HCEC 1CT (cell line): ENCODE measurements at places on chromosomes 16 and 17.

DNA sequence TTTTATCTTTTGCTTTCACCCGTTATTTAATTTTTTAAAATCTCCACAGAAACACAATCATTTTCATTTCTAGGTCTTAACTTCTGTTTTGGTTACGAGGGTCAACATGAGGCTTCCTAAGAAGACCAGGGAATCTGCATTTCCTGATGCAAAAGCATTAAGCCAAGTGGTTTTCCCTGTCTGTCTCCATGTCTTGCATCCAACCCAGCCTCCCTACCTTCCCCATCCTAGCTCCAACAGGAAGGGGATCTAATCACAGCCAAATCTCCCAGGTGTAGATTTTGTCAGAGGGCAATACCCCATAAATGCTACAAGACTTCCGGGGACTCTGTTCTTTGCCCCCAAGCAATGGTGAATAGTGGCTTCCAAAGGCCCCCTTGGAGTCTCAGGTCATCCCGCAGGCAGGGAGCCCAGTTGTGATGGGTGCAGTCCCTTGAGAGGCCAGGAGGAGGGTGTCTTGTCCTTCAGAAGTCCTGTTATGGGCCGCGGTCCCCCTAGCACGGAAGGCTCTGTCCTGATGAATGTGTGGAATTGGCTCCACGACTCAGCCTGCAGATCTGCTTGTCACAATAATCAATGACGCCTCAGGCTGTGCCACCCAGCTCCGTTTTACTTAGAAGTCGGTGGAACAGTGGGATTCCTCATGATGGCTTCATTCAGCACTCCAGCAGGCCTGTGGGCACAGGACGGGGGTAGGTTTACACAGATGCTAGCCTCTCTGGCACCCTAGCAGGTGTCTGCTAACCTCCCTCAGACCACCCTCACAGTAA lies 141.1 kb downstream of the RGS9 start:
- peak; percentile 62 for DNase-seq

DNA sequence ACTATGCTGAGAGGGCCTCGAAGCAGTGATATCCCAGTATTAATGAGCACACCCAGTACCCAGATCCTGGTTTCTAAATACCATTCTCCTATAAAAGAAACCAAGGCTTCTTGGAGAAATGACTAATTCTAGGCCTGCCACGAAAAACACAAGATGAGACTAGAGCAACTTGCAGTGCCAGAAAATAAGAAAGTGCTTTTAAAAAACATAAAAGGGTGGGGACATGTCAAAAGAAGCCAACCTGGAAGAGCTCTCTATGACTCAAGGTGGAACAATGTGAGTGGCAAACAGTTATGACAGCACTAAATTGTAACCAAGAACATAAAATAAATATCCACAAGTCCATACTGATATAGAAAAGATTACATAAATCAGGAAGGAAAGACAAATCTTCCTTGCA lies 153.2 kb upstream of the KCNJ18 start:
- no peak for DNase-seq

- DNase-seq: no peak
Observed at GRCh38 chr17:27622986-27623385, 8.0 kb upstream of the LGALS9 start.

- no peak for DNase-seq
Observed at GRCh38 chr17:35666070-35666469, 65.4 kb upstream of the RASL10B start.

- no peak for DNase-seq
Observed at GRCh38 chr16:81581107-81581506, 136.5 kb downstream of the CMIP start.

- peak; percentile 33 for DNase-seq
Observed at GRCh38 chr16:4846503-4846900, 586 bp downstream of the GLYR1 start.

GRCh38 chr16:56855201-56855600 lies 9.8 kb upstream of the SLC12A3 start:
- DNase-seq: no peak

DNA sequence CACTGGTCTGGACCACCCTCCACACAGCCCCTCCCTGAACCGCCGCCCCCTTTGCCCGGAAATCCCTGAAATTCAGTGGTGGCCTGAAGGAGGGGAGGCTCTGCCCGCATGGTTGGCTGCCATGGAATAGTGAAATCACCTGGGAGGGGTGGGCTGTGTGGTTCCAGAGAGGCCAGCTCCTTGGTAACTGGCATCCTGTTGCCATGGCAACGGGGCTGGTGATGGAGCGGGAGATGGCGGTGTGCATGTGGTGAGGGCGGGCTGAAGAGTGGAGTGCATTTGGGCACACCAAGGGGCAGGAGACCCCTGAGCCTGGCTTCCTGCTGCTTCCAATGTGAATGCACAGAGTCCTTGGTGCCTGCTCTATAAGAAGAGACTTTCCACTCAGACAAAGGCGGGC lies 2.4 kb downstream of the EFNB3 start:
- no peak for DNase-seq

DNA sequence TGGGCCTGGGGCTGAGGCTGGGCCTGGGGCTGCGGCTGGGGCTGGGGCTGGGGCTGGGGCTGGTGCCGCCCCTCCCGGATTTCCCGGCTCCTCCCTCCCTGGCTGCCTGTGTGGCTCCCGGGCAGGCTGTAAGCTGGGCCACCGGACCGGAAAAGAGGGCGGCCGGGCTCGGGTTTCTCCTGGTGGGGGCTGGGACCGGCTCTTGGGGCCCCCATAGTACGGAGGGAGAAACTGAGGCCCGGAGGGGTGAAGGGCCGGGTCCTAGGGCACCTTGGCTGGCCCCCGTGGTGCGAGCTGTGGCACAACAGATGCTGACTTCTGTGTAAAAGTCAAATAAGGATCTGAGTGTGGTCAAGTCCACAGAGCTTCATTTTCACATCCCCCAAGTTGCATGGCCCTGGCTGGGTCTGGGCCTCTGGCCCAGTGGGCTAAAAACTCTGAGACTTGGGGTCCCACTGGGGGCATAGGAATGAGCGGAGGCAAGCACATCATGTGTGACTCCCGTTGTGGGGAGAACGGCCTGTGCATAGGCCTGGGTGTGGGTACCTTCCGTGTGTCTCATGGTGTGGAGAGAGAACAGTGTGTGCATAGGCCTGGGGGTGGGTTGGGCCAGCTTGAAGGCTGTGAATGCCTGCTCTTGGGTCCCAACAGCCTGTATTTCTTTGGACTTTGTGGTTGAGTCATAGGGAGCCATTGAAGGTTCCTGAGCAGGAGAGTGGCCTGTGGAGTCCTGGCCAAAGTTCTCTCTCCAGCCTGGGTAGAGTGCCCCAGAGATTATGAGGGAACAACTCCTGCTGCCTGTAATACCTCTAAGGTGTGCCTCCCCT lies 123.9 kb upstream of the CIBAR2 start:
- DNase-seq: no peak
